ENCODE measurements at places on chromosomes 16 and 17.

GRCh38 chr16:67879936-67880335 lies 4.7 kb upstream of the NRN1L start:
- no peak for DNase-seq

DNA sequence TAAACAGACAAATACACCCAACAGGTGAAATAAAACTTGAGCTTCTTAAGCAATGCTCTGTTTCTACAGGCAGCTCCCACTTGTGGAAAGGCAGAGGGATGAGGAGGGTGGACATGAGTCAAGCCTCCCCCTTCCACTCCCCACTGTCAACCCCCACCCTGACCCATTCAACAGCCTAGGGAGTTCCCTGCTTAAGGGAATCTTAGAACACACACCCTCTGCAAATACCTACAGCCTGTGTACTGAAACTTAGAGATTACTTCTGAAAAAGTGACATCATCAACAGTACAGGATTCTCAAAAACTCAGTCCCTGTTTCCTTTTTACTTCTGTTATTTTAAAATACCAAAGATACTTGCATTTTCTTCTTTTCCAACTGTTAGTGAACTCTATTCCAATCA lies 345.4 kb downstream of the SOX9 start:
- DNase-seq = peak; percentile 74

- no peak for DNase-seq
These were observed 188.8 kb downstream of the IRX3 start for GRCh38 chr16:54097774-54098173.

DNA sequence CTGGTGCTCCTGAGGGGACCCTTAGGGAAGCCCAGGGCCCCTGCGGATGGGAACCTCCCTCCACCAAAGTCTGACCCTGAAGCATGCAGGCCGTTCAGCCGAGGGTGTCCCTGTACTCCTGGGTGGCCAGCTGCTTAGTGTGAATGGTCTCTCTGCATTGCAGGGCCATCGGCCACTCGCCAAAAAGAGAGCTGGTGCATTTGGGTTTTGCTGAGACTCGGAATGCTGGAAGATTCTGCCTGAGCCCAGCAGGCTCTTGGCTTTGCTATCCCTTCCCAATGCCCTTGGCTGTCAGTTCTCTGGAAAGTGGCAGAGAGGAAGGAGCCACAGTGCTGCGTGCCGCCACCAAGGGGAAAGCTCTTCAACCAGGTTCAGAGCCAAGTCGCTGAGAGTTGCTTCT lies 2.8 kb downstream of the MEOX1 start:
- DNase-seq = no peak

GRCh38 chr17:71237903-71238538 lies 882.8 kb upstream of the SOX9 start:
- DNase-seq = peak; percentile 11

DNA sequence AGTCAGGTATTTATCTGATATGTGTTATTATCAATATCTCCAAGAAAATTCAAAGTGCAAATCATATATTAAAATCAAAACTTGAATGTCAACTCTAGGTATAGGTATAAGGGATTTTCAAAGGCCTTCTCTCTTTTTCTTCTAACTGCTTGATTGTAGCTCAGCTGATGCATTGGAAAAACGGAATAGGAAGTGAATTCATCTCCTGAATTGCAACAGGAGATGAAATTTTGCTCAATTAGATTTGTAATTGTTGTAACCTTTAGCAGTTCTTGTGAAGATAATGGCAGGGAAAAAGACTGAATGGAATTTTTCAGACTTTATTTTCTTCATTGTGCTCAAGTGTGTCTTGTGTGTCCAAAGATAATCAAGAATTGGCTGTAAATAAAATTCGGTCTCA lies 190.2 kb upstream of the KCNJ16 start:
- no peak for DNase-seq
